ENCODE measurements at places on chromosomes 2 and 18. TPM values are rescaled to one million over a fixed set of nuclear protein-coding genes. Genes with fewer than 3 reads are reported as not detected.

The EFHD1 gene
- 0.05 TPM for polyA plus RNA-seq

The REG3G gene
- not detected for polyA plus RNA-seq

The CNTNAP5 gene
- 0.02 TPM for polyA plus RNA-seq

The AQP12B gene
- polyA plus RNA-seq, result not detected

The C2orf78 gene
- polyA plus RNA-seq, result 0.02 TPM

The NEB gene
- 0.05 TPM for polyA plus RNA-seq

The COL6A3 gene
- 18.5 TPM for polyA plus RNA-seq

The NCKAP1 gene
- 64.0 TPM for polyA plus RNA-seq

The LAMA3 gene
- 3.5 TPM for polyA plus RNA-seq

The ANKRD30BL gene
- not detected for polyA plus RNA-seq

The LYPD6B gene
- 17.0 TPM for polyA plus RNA-seq

The MYO5B gene
- 1.3 TPM for polyA plus RNA-seq

The ADGRF3 gene
- polyA plus RNA-seq, result 0.10 TPM

The GLI2 gene
- polyA plus RNA-seq, result 3.4 TPM

The GALNT5 gene
- 15.3 TPM for polyA plus RNA-seq

The CYB5A gene
- 42.1 TPM for polyA plus RNA-seq

The DSG4 gene
- polyA plus RNA-seq, result not detected

The SLC5A7 gene
- polyA plus RNA-seq, result 0.12 TPM

The CERS6 gene
- polyA plus RNA-seq, result 1.8 TPM

The CRYBA2 gene
- polyA plus RNA-seq, result not detected

The TMEM163 gene
- polyA plus RNA-seq, result not detected

The FBLN7 gene
- 4.4 TPM for polyA plus RNA-seq

The CAPG gene
- 1.3 TPM for polyA plus RNA-seq

Data from SK-N-SH (cell line).